ENCODE measurements at places on chromosomes 2 and 18.

GRCh38 chr18:21686282-21687105 is 18.1 kb downstream of the ABHD3 start:
- DNase-seq, result no peak

GRCh38 chr2:178514664-178515063 is 34.4 kb downstream of the PLEKHA3 start:
- peak; percentile 82 for DNase-seq

DNA sequence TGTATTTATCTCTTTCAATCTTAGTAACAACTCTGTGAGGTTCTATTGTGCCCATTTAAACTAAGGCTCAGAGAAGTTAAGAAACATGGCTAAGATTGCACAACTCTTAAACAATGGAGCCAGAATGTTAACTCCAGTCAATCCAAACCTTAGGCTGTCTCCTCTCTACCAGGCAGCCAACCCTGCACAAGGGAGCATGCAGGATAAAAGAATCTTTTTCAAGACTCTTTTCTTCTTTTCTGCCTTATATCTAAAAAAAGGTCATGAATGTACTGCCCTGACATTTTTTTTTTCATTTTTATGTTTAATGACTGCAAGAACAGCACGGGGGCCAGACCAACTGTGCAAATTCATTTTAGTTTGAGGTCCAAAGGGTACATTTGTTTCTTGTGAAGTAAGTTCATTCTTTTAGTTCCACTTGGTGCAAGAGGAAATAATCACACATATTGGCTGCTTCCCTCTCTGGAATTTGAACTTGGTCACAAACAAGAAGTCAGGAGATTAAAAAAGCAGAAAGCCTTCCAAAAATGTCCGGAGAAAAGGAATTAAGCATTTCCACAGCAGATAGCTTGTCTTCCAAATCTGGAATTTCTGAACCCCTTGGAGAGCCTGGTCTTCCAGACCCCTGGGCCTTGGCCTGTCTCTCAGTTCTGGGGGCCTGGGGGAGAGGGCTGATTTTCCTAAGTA is 96.0 kb upstream of the RIOK3 start:
- DNase-seq, result peak; percentile 38

DNA sequence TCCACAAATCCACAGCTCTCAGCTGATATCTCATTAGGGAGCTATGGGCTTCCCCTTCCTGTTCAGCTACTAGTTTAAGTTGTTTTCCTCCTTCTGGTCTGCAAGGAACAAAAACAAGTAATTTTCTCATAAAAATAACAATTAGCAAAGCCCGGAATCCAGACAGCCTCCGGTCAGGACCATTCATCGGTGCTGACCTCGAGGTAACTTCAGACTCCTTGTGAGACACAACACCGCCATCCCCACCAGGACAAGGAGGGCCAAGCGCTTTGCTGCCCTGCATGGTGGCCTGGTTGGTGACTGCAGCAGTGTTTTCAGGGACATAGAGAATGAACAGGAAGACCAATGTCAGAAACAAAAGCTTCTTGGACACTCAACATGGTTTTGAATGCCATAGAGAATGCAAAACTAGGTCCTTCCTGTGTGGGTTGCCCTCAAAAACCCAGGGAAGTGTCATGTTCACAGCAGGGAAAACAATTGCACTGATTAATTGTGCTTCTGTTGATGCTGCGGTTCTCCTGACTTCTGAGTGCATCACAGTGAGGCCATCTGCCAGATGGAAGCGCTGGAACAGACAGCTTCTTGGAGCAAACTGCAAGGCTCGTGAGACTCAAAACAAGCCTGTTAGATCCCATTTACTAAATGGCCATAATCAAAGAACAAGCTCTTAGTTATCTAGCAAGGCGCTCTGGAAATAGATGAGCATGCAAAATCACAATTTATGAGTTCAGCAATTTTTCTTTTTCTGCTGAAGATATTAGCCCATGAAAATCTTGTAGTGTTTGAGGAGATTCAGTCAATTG is 77.1 kb downstream of the HS1BP3 start:
- peak; percentile 84 for DNase-seq

DNA sequence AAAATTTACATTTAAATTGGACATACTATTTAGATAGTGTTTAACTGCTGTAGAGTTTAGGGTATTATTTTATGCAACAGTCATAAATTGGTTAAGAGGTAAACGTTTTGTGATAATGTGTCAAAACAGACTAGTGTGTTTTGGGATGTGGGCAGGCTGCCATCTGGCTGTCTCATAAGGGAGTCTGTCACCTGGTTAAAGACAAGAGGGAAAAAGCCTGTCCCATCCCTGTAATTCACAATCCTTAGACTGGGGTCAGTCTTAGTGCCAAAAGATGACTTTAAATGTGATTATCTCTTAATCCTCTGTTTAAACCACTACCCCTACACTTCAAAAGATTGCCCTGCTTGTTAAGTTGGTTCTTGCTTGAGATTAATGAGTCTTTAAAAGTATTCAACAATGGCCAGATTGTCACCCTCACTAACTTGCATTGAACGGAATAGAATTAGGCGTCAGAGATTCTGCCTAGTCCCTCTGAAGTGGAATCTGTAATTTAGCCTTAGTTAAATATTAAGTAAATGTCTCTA is 59.2 kb downstream of the SGPP2 start:
- no peak for DNase-seq

DNA sequence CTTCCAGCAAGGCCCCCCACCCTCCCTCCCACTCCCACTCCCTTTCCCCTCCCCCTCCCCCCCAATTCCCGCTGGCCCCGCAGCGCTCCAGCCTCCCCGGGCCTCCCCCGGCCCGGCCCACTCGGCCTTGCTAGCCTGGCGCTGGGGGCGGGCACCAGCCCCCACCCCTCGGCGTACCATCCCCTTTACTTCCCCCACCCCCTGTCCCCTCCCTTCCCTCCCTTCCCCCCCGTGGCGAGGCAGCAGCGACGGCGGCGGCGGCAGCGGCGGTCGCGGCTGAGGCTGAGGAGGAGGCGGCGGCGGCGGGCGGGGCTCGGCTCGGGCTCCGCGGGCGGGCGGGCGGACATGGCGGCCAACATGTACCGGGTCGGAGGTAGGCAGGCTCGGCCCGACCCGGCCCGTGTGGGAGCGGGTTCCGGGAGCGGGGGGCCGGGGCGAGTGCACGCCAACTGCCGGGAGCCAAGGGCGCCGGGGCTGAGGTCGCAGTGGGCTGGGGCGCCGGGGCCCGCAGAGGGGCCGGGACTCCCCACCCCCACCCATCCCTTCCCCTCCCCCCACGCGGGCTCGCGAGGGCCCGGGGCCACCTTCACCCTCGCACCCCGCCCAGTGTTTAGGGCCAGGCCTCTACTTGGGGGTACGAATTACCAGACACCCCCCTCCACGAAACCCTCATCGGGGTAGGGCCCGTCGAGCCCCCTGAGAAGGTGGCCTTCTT is at the start of gene MTA3:
TSS of gene MTA3 (plus strand) at position 232 of the 715 bp plus-strand sequence. CDS start at position 346, 114 bp downstream.
- peak; percentile 61 for DNase-seq

- DNase-seq, result peak; percentile 46
Observed at GRCh38 chr18:73636355-73636754, 511.3 kb downstream of the FBXO15 start.

DNA sequence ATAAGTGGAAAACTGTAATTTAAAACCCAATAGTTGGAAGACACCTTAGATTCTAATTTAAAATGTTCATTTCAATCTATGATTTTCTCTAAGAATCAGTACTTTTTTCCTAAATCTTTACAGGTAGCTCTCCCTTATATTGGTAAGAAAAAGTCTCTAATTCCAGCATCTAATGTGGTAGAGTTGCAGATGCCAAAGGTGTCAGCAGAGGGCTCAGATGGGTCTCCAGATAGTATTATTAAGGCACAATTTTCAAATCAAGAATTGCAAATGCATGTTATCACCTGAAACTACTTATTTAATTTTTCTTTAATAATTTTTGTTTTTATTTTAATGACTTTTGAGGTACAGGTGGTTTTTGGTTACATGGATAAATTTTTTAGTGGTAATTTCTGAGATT is 25.5 kb upstream of the ITGA4 start:
- DNase-seq, result no peak

- DNase-seq, result no peak
Observed at GRCh38 chr2:207478572-207478971, 51.2 kb upstream of the CREB1 start.

DNA sequence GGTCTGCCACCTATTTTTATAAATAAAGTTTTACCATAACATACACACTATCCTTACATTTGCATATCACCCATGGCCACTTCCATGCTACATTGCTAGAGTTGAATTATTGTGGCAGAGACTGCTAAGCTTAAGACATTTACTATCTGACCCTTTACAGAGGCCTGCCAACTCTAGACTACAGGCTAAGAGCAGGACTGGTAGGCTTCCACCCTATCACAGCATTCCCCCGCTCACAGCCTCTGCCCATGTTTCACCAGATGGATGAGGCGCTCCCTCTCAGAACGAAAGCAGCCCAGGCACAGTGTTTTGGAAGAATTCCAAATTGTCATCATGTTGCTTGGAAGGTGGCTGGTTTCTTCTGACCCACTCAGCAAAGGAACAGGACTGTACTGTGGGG is 91.7 kb upstream of the SLC35G4 start:
- no peak for DNase-seq

DNA sequence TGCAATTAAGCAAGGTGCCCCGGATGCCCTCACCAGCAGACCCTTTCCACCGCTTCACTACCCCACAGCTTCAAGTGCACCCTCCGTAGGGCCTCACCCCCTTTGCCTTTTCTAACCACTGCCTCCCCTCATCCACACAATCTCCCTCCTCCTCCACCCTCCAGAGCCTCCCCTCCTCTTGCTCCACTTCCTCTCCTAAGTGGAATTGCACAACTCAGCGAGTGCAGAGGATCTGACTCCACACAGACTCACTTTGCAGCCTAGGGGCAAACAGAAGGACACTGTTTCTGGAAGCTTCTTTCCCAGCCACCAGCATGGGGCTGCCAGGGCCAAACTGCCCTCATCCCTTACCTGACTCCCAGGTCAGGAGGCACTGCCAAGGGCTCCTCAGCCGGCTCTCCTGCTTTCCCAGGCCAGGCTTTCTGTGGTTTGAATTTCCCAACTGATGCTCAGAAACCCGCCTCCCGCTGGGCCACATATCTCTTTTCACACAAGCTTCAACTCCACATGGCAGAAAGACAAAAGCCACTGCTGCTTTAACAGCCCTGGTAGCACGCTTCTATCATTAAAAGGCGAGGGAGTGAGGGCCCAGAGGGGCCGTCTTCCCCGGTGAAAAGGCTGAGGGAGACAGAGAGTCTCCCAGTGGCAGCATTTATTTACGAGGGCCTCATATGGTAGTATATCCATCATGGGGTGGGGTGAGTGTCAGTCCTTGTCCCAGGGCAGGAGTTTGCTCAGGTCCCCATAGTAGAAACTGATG is 74.7 kb upstream of the MGAT4A start:
- DNase-seq, result peak; percentile 19

DNA sequence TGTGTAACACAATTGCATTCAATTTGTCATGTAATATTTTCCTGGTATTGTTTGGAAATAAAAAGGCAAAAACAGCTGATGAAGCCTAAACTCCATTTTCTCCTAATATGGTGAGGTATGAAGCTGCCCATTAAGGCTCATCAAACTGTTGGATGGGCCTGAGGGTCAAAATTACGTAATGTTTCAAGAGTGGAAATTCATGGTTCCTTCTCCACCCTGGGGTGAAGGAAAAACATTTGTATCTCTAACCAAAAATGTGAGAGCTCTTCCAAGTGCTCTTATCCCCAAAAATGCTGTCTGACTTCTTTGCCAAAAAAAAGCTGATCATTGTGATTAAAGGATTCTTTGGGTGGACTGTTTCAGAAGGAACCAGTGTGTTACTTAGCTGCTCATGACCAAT is 91.8 kb downstream of the ARHGAP28 start:
- peak; percentile 65 for DNase-seq

GRCh38 chr18:25826823-25827222 is 263.6 kb downstream of the SS18 start:
- no peak for DNase-seq

- no peak for DNase-seq
Observed at GRCh38 chr2:47040651-47041050, 114.5 kb downstream of the STPG4 start.

GRCh38 chr2:9373476-9373875 is 49.9 kb downstream of the ITGB1BP1 start:
- DNase-seq, result no peak

Measured in fibroblast of skin of right biceps (primary cell).